Thymus (tissue), 14 donors: ENCODE measurements at places on chromosomes 2 and 18. TPM values are rescaled to one million over a fixed set of nuclear protein-coding genes. Genes with fewer than 3 reads are reported as not detected.

TRAF3IP1 gene
- 2.7 TPM for total RNA-seq

KLF7 gene
- 8.5 TPM for total RNA-seq

RAB27B gene
- 1.5 TPM for total RNA-seq

SALL3 gene
- under 0.01 TPM for total RNA-seq

TFCP2L1 gene
- total RNA-seq = 0.80 TPM

ABCG5 gene
- total RNA-seq = not detected

CYP27A1 gene
- 21.9 TPM for total RNA-seq

TUBA3E gene
- 0.05 TPM for total RNA-seq

UGT1A7 gene
- total RNA-seq = 0.19 TPM

CELF4 gene
- 0.05 TPM for total RNA-seq

DSC2 gene
- total RNA-seq = 11.1 TPM

ANKRD62 gene
- not detected for total RNA-seq

RNASEH1 gene
- total RNA-seq = 15.7 TPM

TACR1 gene
- total RNA-seq = 0.24 TPM

STK17B gene
- 130 TPM for total RNA-seq

C2orf80 gene
- total RNA-seq = not detected

MZT2A gene
- total RNA-seq = 101 TPM

KCNE4 gene
- 0.71 TPM for total RNA-seq

TP53I3 gene
- 30.0 TPM for total RNA-seq

TDRD15 gene
- total RNA-seq = 0.05 TPM

CFAP221 gene
- 0.14 TPM for total RNA-seq

ALPI gene
- 0.19 TPM for total RNA-seq

CNGA3 gene
- total RNA-seq = 0.09 TPM

ST8SIA5 gene
- 0.05 TPM for total RNA-seq

ANKRD44 gene
- total RNA-seq = 72.9 TPM

SGO2 gene
- 19.7 TPM for total RNA-seq
